ENCODE measurements at places on chromosomes 2 and 18.

- DNase-seq: no peak
Observed at GRCh38 chr2:120224256-120224655, 1.1 kb upstream of the TMEM185B start.

DNA sequence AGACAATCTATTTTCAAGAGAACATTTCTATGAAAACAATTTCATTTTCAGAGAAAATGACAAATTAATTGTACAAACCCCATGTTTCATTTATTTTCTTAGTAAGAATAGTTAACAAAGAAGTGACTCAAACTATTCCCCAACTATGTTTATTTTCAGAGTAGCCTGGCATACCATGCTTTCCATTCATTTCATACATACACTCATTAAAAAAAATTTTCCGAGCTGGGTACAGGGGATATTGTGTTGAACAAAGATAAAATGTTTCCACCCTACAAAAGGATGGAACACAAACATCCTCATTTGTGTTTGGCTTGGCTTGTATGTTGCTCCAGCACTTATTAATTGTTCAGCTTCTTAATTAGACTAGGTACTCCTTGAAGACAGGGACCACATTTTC lies 331.4 kb downstream of the EXOC6B start:
- no peak for DNase-seq

DNA sequence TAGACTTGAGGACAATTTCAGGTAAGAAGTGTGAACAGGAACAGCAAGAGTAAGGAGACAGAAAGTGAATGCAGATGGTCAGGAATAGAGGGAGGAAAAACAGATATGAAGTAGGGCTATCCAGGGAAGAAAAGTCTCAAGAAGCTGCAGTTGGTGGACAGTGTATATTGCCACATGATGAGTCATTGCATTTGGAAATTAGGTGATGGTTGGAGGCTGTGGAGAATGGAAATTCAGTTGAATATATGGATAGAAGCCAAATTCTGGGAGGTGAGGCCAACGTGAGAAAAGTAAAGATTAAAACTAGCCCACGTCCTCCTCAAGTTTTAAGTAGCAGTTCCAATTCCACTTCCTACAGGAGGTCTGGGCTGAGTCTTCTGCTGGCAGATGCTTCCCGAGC lies 158.4 kb downstream of the UBE2E3 start:
- DNase-seq: no peak

GRCh38 chr2:109637749-109638570 lies 23.8 kb downstream of the SOWAHC start:
- no peak for DNase-seq

GRCh38 chr2:40418614-40419363 lies 33.1 kb downstream of the SLC8A1 start:
- DNase-seq: no peak

DNA sequence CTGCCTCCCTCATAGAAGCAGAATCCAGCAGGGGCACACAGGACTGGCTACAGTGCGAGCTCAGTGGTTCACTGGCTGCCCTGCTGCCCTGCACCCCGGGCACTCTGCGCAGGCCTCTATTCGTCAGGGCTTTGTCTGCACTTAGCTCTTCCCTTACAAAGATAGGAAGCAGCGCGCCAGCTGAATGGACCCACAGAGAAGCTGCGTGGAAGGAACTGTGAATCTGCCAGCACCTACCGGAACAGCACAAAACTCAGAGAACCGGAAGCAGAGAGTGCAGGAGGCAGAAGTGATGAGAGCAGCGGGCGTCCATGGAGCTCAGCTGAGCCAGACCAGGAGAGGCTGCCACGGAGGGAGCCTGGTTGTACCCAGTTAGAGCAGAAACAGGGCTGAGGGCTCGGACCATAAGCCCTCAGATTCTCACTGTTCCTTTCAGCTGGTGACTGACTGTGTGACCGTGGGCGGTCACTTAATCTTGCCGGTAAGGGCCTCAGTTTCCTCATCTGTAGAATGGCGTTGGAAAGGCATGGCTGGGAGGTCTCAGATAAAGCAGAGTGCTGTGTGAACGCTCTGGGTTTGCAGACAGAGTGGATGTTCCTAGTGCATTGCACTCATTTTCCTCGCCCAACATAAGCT lies 23.1 kb upstream of the SLC66A3 start:
- DNase-seq: no peak

DNA sequence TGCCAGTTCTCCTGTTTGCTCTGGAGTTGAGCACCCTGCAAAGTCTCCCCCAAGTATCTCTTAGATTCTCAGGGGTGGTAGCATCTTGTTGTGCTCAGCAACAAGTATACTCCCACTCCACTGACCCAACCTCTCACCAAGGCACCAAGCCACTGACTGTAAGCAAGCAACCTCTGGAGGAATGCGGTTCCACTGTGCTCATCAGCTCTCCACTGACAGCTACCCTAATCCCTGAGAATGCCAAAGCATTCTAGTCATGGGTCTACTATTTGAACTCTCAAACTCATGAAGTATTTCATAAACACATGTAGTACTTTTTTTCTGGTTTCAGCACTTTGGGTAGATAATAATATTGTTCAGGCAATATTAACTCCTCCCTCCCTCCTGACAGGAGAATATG lies 170.0 kb downstream of the EPHA4 start:
- DNase-seq: no peak

- DNase-seq: no peak
Observed at GRCh38 chr2:44005846-44006245, 10.1 kb upstream of the LRPPRC start.

DNA sequence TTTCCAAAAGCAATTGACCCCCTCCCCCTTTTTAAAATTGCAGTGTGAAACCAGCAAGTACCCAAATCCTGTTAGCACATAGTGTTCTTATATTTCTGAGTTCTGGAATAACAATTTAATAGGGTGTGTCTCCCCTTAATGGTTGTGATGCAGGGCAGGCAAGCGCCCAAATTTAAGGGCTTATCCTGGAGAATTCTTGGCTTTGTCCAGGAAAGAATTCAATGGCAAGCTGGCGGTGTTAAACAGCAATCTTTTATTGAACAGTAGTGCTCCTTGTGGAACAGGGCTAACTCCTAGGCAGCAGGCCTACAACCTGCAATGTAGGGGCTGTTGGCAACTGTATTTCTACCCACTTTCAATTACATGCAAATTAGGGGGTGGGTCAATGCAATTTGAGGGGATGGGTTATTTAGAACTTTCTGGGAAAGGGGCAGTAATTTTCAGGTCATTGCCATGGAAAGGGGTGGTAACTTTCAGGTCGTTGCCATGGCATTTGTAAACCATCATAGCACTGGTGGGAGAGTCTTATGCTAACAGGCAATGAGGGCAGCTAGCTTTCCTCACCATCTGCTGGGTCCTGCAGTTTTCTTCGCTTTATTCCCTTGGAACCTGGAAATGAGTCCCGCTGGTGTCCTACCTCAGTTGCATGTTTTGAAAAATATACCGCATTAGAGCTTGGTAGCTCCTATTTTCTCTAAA lies 149.0 kb upstream of the KCTD1 start:
- no peak for DNase-seq

GRCh38 chr2:24016376-24016761 lies 6.5 kb downstream of the MFSD2B start:
- DNase-seq: no peak

- DNase-seq: no peak
Observed at GRCh38 chr2:236565879-236566402, 3.7 kb upstream of the ACKR3 start.

Data from stimulated activated CD4-positive, alpha-beta T cell treated with anti-CD3 and anti-CD28 coated beads, Interleukin-2, amount 100 ng/mL, for 24 hours (primary cell).